ENCODE measurements at places on chromosomes 5 and 9.

- DNase-seq = no peak
These were observed 1975.3 kb upstream of the CDH6 start for GRCh38 chr5:29218138-29218537.

DNA sequence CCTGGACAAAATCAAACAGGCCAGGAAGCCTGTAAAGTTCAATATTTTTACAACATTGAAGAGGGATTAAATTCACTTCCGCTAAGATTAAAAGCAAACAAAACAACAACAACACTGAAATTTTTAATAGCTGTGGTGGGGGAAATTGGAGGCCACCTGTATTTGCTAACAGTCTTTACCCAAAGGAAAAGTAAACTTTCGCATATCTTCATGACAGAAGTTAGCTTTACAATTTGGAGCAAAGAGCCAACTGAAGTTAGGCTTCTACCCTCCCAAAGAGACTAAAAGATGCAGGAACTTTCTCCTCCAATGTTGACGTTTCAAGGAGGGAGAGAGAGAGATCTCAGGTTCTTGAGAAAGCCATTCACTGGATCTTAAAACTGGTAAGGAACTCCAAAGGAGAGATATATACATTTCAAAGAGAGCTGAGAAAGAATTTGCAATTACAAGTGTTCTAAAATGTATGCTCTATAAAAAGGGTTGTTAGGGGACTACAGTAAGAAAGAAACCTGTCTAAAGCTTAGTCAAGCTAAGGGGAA, 349.2 kb upstream of the CDH9 start:
- DNase-seq = no peak

- no peak for DNase-seq
These were observed 16.1 kb upstream of the TSSK1B start for GRCh38 chr5:113450929-113451328.

GRCh38 chr9:17837965-17838364, 259.1 kb downstream of the SH3GL2 start:
- DNase-seq = no peak

DNA sequence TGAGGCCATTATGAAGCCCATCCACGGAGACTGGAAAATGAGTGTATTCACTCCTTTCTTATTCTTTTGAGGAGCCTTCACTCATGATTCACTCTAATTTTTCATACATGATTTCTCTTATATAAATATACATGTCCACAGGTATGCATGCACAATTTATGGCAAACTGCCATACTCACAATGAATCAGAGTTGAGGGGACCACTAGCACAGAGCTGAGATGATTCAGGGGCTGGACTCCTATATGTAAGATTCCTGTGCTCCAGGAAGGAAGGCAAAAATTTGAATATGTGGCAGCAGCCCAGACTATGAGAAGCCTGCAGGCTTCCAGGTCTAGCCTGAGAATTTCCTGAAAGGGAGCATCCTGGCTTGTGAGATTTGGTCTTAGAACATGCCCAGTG, 484.6 kb downstream of the PRELID2 start:
- DNase-seq = no peak

GRCh38 chr5:33472805-33473409, 32.1 kb downstream of the TARS1 start:
- no peak for DNase-seq

GRCh38 chr9:33355933-33356332, 46.4 kb downstream of the AQP7 start:
- no peak for DNase-seq

All from Peyer's patch (tissue), 4 donors.